ENCODE measurements at places on chromosomes 5 and 9. TPM values are rescaled to one million over a fixed set of nuclear protein-coding genes. Genes with fewer than 3 reads are reported as not detected.

BARHL1 gene
- not detected for total RNA-seq

TMEM174 gene
- not detected for total RNA-seq

ATOSB gene
- total RNA-seq, result 46.8 TPM

WNT8A gene
- total RNA-seq, result not detected

FOXD1 gene
- total RNA-seq, result 23.6 TPM

BTNL8 gene
- not detected for total RNA-seq

PCDHA9 gene
- total RNA-seq, result under 0.01 TPM

FOXD4L4 gene
- 0.14 TPM for total RNA-seq

DBH gene
- not detected for total RNA-seq

INSL4 gene
- not detected for total RNA-seq

CAVIN4 gene
- 3.7 TPM for total RNA-seq

OBP2B gene
- not detected for total RNA-seq
